ENCODE measurements at places on chromosomes 13 and 19.

DNA sequence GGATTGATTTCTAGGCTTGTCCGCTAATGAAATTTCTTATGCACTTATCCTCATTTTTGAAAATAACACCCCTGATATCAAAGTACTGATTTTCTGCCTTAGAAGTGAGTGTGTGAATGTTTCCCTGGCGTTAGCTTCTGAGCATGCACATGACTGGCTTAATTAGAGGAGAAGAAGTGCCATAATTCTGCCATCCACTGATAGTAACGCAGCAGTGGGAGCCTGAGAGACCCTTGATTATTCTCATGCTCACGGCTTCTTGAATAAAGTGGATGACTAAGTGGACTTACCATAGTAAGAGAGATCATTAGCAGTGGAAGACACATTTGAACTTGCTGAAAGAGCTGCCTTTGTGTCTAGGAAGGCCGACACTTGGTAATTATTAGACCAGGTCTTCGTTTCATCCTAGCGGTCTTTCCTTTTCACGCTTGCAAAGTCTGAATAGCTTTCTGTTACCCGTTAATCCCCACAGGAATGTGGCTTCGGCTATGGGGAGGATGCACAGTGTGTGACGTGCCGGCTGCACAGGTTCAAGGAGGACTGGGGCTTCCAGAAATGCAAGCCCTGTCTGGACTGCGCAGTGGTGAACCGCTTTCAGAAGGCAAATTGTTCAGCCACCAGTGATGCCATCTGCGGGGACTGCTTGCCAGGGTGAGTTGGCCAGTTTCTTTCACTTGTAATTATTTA is 45.3 kb downstream of the TNFRSF19 start:
- no peak for DNase-seq

DNA sequence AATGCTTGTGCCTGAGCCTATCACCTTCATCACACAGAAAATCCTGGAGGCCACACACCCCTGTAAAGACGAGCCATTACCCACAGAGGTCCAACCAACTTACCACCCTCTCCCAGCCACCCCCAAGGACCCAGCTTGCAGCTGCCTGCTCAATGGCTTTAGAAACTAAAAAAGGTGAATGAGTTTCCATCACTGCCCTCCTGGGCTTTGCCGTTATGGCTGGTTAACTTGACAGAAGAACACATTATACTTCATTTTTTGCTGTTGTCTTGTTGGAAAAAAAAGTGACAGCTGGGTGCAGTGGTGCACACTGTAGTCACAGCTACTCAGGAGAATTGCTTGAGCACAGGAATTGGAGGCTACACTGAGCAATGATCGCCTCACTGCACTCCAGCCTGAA is 17.4 kb upstream of the FEM1A start:
- no peak for DNase-seq

DNA sequence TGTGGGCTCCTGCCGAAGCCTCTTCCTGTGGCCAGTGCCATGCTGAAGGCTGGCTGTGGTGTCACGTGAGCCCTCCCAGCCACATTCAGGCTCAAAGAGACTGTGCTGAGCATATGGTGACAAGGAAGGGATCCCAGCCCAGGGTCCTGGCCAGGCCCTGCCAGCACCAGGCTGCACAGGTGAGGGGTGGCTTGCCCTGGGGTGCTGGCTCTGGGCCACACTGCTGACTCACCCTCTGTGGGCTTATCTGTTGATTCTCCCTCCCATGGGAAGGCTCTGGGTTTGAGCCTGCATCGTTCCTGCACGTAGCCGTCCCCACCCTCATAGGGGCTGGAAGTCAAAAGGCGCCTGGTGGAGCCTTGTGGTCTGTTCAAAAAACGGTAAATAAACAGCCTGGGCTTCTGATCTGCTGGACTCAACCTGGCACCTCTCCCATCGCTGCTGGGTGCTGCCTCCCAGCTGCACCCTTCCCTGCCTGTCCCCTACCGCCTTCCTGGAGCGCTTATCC is 31.1 kb downstream of the DNM2 start:
- no peak for DNase-seq

GRCh38 chr13:36345438-36346221 is 564 bp downstream of the SPART start:
- no peak for DNase-seq

DNA sequence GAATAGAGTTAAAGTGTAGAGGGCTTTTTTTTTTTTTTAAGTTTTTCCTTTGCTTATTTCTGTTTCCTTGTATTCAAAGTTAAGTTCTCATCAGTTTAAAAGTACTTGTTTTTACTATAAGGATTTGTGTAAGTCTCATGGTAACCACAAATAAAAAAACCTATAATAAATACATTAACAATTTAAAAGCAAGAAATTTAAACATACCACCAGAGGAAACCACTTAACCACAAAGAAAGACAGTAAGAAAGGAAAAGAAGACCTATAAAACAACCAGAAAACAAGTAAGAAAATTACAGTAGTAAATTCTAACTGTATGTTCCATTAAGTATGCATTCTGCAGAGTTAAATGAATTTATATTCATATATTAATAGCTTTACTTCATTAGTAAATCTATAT is 999.1 kb upstream of the ATXN8OS start:
- no peak for DNase-seq

- DNase-seq: no peak
Observed at GRCh38 chr13:112434937-112435523, 58.9 kb downstream of the SPACA7 start.

- DNase-seq: no peak
Observed at GRCh38 chr13:102877303-102877702, 31.5 kb downstream of the ERCC5 start.

DNA sequence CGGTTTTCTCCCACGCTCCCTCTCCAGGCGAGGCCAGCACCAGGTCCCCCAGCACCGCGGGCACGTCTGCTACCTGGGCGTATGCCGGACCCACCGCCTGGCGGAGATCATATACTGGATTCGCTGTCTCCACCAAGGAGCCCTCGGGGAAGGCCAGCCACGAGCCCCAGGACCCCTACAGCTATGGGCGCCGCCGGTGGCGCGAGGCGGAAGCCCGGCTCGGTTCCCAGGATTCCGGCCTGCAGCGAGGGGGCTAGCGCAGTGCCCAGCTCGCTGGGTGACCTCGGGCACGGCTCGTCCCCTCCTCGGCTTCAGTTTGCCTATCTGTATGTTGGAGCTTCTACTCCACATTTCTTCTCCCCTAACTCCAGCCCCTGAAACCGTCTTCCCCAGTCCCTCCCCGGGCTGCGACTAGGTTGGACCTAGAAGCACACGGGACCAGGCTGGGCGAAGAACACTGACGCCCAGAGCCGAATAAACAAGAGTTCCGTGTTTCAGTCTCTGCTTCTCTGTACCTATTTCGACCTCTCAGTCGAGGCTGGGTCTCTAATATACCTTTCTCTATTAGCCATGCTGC is 749 bp upstream of the CPT1C start:
- DNase-seq: no peak

GRCh38 chr19:3073931-3074595 is 11.8 kb upstream of the TLE5 start:
- DNase-seq: no peak

DNA sequence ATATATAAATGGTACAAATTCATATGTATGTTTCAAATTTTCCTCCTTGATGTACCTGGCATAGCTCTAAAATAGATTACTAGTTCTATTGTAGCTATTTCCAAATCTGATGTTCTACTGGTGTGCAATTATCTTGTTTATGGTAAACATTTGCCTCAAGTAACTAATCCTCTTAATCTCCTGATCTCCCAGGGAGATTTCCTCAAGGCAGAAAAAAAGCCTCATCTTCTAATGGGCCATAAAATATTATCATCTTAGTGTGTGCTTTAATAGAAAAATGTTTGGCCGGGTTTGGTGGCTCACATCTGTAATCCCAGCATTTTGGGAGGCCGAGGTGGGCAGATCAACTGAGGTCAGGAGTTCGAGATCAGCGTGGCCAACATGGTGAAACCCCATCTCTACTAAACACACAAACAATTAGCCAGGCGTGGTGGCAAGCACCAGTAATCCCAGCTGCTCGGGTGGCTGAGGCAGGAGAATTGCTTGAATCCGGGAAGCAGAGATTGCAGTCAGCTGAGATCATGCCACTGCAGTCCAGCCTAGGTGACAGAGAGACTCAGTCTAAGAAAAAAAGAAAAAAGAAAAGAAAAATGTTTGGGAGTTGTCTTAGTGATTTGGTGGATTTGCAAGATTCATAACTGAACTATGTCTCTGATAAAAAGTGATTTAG is 498.9 kb upstream of the SLITRK5 start:
- no peak for DNase-seq

DNA sequence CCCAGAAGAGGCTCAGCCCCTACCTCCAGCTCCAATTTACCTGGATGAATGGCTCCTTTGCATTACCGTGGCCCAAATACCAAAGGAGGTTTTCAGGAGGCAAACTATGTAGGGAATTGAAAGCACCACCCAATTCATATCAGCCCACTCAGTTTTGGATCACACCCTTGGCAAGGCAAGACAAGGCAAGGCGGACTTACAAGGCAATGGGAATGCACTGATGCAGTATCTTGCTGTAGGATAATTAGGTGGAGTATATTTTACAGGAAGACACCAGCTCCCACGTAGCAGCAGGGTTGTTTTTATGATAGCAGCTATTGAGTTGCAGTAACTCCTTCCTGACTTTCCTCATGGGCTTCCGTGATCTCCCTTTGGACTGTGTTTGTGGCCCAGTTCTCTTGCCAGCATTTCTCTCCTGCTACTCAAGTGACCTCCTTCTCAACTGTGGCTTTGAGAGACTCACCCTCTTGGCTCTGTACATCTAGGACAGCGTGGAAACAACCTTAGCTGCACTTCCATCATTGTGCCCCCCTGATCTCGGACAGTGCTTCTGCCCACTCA is 935.9 kb downstream of the EFNB2 start:
- no peak for DNase-seq

DNA sequence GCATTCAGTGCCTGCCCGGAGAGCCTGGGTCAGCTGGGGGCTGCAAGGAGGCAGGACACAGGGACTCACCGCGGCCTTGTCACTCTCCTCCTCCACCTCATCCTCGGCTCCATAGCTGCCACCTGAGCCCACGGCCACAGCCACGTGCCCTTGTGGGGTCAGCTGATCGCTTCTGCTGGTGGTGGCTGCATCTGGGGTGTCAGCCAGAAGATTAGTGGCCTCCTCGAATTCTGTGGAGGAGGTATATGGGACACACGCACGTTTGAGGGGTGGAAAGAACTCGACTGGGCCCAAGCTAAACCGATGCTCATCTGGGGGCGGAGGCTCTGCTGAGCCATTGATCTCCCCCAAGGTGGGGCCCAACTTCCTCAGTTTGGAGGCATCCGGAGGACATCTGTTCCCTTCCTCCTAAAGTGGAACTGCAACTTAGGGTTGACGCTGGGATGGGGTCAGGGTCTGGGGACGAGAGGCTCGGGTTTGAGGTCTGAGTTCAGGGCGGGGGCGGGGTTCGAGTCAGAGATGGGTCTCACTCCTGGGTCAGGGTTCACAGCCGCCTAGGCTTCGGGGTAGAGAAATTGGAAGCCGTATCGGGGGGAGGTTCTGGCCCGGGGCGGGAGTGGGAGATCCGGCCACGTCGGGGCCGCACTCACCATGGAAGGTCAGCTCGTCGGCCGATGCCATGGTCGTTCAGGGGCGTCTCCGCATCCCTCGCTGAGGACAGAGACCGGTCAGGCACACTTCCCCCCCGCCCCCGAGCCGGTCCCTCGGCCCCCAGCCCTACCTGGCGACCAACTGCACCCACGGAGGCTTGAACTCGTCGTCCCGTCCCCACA is 493 bp downstream of the YIPF2 start:
- DNase-seq: no peak

DNA sequence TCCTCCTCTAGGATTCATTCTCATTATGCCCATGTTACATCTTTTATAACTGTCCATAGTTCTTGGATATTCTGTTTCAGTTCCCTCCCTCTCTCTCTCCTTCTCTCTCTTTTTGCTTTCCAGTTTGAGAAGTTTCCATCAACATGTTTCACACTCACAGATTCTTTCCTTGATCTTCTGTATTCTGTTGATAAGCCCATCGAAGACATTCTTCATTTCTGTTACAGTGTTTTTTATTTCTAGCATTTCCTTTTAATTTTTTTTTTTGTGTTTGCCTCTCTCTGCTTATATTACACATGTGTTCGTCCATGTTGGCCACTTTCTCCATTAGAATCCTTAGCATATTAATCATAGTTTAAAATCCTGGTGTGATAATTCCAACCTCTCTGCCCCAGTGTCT is 68.3 kb downstream of the WTIP start:
- no peak for DNase-seq

DNA sequence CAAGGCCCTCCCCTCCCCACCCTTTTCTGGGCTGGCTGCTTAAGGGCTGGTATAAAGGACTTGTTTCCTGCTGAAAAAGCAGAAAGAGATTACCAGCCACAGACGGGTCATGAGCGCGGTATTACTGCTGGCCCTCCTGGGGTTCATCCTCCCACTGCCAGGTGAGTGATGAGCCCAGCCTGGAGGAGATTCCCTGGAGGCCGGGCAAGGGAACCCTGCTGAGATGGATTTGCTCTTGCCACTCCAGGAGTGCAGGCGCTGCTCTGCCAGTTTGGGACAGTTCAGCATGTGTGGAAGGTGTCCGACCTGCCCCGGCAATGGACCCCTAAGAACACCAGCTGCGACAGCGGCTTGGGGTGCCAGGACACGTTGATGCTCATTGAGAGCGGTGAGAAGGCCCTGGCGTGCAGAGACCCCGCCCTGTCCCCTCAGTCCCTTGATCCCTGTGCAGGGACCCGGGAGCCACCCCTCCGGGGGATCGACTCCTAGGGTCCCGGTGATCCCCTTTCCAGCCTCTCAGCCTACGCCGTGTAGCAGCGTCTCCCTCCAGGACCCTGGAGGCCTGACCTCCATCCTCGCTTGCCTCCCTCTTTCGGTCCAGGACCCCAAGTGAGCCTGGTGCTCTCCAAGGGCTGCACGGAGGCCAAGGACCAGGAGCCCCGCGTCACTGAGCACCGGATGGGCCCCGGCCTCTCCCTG is at the start of gene CD177:
CD177 (plus strand) TSS at position 81 of the 699 bp plus-strand sequence; CDS start at position 110, 29 bp downstream.
- DNase-seq: no peak

- no peak for DNase-seq
Observed at GRCh38 chr19:46984077-46985010, 35.3 kb upstream of the NPAS1 start.

- DNase-seq: no peak
Observed at GRCh38 chr13:33263976-33264619, 21.5 kb downstream of the STARD13 start.

GRCh38 chr13:105177265-105177900 is 1358.1 kb downstream of the EFNB2 start:
- DNase-seq: no peak

- DNase-seq: no peak
Observed at GRCh38 chr13:98133946-98134345, 8.9 kb upstream of the FARP1 start.

DNA sequence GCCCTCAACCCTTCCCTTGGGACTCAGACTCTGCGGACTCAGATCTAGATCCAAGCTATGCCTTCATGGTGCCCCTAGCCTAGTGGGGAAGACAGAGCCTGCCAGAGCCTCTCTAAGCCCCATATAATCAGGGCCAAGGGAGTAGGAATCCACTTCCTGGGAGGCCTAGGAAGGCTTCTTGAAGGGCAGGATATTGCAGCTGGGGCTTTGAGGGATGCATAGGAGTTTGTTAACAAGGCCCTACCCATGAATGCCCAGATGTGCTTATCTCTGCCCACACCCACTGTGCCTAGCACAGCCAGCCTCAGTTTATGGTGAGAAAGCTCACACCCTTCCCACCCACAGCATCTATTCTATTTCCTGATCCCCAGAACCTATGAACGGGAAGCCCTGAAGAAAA is 11.3 kb downstream of the APBA3 start:
- DNase-seq: no peak

- DNase-seq: peak; percentile 76
Observed at GRCh38 chr19:11130824-11131455, 24.6 kb downstream of the SPC24 start.

All from GM12892 (cell line).